Ureter (tissue), 1 donor: ENCODE measurements at places on chromosomes 3 and 15. TPM values are rescaled to one million over a fixed set of nuclear protein-coding genes. Genes with fewer than 3 reads are reported as not detected.

Gene GOLGA8J
- total RNA-seq, result not detected

Gene ACAN
- total RNA-seq, result 1.6 TPM

Gene GNL3
- total RNA-seq, result 174 TPM

Gene AQP9
- 0.49 TPM for total RNA-seq

Gene CACNA1D
- 84.4 TPM for total RNA-seq

Gene CASR
- 0.08 TPM for total RNA-seq

Gene VEPH1
- total RNA-seq, result 10.8 TPM

Gene FBXO40
- total RNA-seq, result 0.23 TPM

Gene GREM1
- 26.0 TPM for total RNA-seq

Gene NTRK3
- total RNA-seq, result 11.8 TPM

Gene AMOTL2
- total RNA-seq, result 76.2 TPM

Gene MDFIC2
- not detected for total RNA-seq
